Daoy (cell line): ENCODE measurements at places on chromosomes 5 and 9. TPM values are rescaled to one million over a fixed set of nuclear protein-coding genes. Genes with fewer than 3 reads are reported as not detected.

Gene RNF183
- not detected in 2 replicates for total RNA-seq

- DNase-seq: no peak
These were observed 580.6 kb downstream of the PTPRD start for GRCh38 chr9:10032166-10032565.

GRCh38 chr5:119395080-119395836 is 39.4 kb downstream of the TNFAIP8 start:
- no peak for DNase-seq

DNA sequence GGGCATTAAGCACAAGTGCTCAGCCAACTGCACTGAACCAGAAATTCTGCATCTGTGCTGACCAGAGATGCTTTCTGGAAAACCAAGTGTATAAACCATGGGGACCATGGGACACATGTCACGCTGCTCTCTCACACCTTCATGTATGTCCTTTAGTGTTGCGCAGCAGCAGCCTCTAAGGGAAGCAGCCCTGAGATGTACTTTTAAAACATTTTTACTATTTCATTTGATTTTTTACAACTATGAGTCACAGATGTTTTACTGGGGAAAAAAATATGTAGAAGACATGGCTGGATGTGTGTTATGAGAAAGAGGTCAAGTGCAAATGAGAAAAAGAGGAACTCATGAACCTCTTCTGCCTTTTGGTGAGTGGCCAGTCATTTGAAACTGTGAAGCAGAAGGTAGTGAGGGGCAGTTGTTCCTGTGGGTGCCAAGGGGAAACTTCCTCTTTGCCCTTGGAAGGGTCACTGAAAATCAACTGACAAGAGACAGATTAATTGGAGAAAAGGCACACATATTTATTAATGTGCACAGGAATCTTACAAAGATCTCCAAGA is 31.4 kb upstream of the SYK start:
- DNase-seq: no peak

DNA sequence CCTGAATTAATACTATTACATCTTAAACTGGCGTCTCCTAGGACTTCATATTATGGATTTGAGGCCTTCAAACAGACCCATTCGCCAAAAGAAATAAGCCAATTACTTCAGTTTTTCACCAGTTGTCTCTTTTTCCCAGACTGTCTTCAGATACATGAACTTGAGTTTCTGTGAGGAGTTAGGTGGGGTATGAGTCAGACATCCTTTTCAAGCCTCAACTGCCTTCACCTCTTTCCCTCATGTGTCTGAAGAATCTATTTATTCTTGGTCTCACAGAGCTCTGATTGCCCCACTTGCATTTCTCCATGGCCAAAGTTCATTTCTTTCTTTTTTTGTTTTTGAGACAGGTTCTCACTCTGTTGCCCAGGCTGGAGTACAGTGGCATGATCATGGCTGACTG is 12.5 kb downstream of the WNT8A start:
- peak; percentile 30 for DNase-seq

DNA sequence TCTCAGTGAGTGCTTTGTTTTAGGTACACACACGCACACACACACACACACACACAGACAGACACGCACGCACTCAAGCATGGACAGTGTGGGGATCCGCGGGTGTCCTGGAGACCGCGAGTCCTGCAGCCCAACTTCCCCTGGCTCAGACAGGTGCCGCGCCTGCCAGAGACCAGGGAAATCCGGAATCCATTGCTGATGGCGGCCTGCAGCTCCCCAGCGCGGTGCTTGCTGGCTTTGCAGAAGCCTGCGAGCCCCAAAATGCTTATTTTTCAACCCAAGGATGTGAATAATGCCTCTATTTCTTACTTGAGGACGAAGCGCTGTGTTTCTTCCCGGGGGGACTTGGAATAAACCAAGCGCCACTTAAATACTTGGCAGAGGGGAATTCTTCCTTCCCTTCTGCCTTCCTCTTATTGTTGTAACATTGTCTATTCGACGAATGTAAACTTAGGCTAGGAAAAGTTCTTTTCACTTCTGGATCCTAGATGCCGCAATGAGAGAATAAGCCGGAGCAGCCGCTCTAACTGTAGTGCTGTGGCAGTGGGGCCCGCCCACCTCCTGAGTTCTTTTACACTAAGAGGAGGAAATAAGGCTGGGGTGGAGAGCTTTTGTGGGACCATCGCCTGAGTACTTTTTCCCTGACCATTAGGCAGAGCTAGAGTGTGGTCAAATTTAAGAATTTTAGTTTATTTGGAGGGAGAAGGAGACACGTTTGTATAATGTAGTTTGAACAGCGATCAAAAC is 802 bp downstream of the ITGA2 start:
- DNase-seq: peak; percentile 56

- DNase-seq: no peak
These were observed 2.5 kb downstream of the TGFBR1 start for GRCh38 chr9:99107421-99107820.
